Renal cortical epithelial cell (primary cell): ENCODE measurements at places on chromosomes 3 and 15.

DNA sequence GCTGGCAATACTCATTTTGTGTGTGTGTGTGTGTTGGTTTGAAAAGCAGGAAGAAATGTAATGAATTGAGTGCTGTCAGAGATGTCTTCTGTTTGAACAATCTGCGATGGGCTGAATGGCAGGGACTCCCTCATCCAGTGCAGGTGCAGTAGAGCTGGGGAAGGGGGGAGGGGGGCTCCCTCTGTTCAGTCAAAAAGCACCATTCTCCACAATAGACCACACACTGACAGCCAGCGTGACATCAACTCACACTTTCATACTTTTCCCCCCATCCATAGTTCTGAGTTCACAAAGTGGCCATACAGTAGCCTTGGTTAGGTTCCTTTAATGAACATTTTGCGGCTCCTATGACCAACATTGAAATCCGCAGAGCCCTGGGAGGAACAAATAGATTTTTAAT lies 10.4 kb downstream of the SOX2 start:
- DNase-seq: no peak

GRCh38 chr3:50648944-50649343 lies 25.8 kb upstream of the DOCK3 start:
- DNase-seq: no peak

GRCh38 chr3:48738926-48739616 lies 22.1 kb upstream of the IP6K2 start:
- DNase-seq: no peak

DNA sequence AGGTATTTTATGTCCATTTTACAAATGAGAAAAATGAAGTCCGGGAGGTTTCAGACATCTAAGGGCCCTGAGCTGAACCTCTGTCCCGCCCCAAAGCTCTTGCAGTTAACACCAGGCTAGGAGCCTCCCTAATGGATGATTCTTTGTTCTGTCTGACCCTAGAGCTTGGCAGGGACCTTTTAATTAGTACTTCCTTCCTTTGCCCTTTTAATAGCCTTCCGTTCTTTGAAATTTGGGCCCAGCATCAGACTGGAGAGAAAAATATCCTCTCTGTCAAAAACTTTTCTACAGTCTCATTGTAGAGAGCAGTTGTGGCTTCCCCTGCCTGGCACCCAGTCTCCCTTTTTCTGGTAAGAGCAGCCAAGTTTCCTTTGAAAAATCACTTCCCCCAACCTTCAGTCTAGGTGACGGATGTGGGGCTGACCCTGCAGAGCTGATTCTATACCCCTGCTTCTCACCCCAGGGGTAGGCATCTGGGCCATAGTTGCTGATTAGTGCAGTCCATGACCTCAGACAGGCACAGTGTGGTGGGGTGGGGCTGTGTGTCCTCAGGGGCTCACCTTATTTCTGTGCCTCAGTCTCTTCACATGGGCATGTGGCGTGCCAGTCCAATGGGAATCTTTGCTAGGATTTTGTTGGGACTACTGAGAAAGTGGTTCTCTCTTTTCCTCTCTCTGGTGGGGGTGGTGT lies 220.4 kb downstream of the ADAMTS9 start:
- no peak for DNase-seq

DNA sequence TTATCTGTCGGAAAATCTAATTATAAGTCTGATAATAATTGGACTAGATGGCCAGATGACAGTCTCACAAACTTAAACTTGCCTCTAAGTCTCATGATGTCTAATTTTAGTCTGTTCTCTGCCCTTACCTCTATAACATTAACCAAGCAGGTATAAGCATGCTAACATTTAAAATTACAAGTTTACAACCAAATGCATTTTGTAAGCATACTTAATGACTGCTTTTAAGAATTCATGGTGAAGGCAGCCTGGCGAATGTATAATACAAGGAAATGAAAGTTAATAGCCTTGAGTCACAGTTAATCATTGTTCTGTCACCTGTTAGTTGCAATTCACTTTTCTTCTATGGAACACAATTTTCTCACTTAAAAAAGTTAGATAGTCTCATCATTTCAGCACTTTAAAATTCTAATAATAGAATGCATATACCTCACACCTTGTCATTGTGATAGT lies 16.5 kb downstream of the BCHE start:
- peak; percentile 28 for DNase-seq

GRCh38 chr3:159796744-159797143 lies 191.9 kb upstream of the IL12A start:
- peak; percentile 90 for DNase-seq

DNA sequence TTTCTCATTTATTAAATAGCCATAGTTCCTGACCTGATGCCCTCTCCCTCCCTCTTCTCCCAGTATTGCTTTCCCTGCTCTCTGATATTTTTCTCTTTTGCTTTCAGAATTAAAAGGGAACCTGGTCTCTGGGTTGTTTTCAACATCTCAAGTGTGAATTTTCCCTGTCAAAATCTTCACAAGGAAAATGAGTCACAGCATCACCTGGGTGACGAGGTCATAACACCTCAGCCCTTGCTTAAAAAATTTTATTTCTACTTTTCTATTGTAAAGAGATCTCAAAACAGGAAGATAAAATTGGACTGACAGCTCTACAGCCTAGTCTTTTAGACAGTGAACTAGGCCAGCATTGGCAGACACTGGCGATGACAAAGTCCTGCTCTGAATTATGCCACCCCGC lies 40.1 kb downstream of the GAP43 start:
- DNase-seq: peak; percentile 16

- DNase-seq: peak; percentile 62
Observed at GRCh38 chr15:82768414-82769054, 37.3 kb downstream of the FSD2 start.

- DNase-seq: no peak
Observed at GRCh38 chr3:47384425-47384824, 3.6 kb downstream of the PTPN23 start.

- peak; percentile 60 for DNase-seq
Observed at GRCh38 chr3:126834596-126835471, 130.8 kb downstream of the CHCHD6 start.
